Lung (tissue), 17 donors: ENCODE measurements at places on chromosomes 5 and 9. TPM values are rescaled to one million over a fixed set of nuclear protein-coding genes. Genes with fewer than 3 reads are reported as not detected.

Gene IL9
- total RNA-seq = not detected

Gene TLE1
- 35.2 TPM for total RNA-seq

Gene NR2F1
- total RNA-seq = 57.3 TPM

- H3K4me3 ChIP-seq = no peak overlapping the region
- H3K27me3 ChIP-seq = no peaks in the 10 kb centered on the region
- H3K36me3 ChIP-seq = no peaks in the 10 kb centered on the region
- H3K27ac ChIP-seq = no peak overlapping the region
Observed at GRCh38 chr9:38235244-38235643, 157.3 kb upstream of the ALDH1B1 start.

DNA sequence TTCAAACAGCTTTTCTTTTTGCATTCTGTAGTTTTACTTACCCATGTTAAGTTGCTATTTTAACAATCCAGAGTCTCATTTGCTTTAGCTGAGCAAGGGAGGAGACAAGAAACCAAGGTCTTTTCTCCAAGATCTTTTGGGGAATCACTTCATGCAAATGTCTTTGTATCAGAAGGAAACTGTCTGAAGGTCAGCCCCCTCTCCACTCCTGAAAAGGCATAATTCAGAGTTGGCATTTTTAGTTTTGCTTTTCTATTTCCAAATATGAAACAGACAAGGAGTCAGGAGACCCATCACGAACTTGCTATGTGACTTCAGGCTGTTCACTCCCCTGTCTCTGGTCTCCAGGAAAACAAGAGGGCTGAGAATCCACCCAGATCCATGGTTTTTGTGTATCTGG lies 12.3 kb upstream of the TNFSF15 start:
- H3K36me3 ChIP-seq = no peaks in the 10 kb centered on the region
- no peak for DNase-seq
- no peaks in the 10 kb centered on the region for H3K27me3 ChIP-seq
- H3K4me3 ChIP-seq = no peak overlapping the region
- no peak overlapping the region for H3K27ac ChIP-seq

DNA sequence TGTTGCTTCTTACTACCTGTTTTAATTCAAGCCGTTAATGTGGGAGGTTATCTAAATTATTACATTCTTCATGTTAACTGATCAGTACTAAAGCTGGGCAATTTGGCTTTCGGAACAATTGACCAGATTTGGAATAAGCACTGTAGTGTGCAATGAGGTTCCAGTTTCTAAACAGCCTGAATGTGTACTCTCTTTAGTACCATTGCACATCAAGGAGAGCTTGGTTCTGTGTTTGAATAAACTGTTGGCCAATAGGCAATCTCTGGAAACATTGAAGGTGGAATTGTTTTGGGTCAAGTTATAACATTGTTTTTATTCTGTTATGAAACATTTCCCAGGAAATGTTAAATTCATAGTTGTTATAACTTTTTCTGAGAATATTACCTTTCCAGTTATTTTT lies 105.2 kb downstream of the PBX3 start:
- H3K27me3 ChIP-seq = no peaks in the 10 kb centered on the region
- DNase-seq = no peak
- H3K4me1 ChIP-seq = peaks cover 1% of the 10 kb centered on the region
- H3K27ac ChIP-seq = no peak overlapping the region
- H3K36me3 ChIP-seq = no peaks in the 10 kb centered on the region

GRCh38 chr5:107218457-107219193 lies 452.1 kb downstream of the EFNA5 start:
- no peak overlapping the region for H3K4me3 ChIP-seq
- H3K27ac ChIP-seq = no peak overlapping the region
- H3K27me3 ChIP-seq = no peaks in the 10 kb centered on the region
- no peak for DNase-seq

DNA sequence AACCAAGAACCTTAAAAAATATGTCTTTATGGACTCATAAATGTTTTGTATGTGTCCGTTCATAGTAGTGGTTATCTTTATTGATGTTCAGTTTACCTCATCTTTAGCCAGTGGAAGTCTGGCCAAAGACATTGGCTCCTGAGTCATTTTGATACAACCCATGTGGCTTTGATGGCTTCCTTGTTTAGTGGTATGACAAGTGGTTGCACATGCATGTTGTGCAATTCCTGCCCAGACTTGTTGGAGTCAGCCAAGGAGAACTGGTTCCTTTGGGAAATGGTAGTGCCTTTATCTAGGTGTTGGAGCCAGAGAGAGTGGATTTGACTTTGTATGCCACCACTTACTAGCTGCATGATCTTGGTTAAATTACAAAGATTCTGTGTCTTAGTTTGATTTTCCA lies 94.3 kb downstream of the RPS23 start:
- no peak for DNase-seq
- H3K4me1 ChIP-seq = peaks cover 3% of the 10 kb centered on the region
- no peak overlapping the region for H3K4me3 ChIP-seq
- no peak overlapping the region for H3K27ac ChIP-seq

DNA sequence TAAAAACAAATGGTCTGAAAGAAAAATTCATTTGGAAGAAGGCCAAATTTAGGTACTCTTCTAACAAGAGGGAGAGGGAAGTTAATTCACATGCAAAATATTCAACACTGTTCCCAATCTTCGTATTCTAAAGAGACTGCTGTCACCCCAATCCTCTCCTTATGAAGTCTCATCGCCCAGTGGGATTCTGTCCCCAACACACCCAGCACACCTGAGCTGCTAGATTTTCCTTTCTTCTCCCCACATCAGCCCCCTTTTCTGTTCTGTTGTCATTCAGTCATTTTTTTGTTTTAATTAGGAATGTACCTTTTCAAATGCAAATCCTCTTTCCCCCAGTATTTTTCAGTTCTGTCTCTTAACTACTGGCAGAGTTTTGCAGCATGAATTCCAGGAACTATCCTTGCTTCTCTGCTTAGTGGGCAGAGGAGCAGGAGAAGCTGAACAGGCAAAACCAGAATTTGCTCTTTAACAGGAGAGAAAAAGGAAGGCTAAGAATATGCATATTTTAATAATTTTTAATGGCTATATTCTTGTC lies 366.9 kb downstream of the MAN2A1 start:
- no peak overlapping the region for H3K27ac ChIP-seq
- no peaks in the 10 kb centered on the region for H3K27me3 ChIP-seq
- H3K4me3 ChIP-seq = no peak overlapping the region
- DNase-seq = no peak

Gene TBCA
- 122 TPM for total RNA-seq

DNA sequence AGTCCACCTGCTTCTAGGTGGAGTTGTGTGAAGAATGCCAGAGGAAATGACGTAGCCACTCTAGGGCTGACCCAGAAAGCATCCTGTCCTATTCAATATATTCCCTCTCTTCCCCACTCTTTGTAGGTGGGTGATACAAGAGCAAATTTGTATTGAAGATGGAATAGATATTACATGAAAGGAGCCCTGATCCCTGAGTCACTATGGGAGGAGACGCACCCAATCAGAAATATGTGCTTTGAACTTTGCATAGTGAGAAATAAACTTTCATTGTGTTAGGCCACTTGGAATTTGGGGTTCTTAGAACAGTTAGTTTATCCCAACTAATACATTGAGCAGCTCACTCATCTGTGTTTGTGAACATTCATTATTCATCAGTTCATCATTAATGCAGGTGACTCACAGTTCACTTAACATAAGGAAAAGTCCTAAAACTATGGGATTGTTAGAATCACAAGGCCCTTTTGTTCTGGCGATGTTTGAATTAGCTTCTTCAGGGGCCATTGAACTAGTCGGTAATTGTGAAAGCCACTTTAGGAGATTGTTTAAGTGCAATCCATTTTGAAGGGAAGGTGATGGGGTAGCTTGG lies 26.9 kb upstream of the NTRK2 start:
- no peaks in the 10 kb centered on the region for H3K4me1 ChIP-seq
- no peak overlapping the region for H3K4me3 ChIP-seq
- DNase-seq = no peak
- H3K27ac ChIP-seq = no peak overlapping the region
- H3K27me3 ChIP-seq = no peaks in the 10 kb centered on the region

Gene PPP3R2
- not detected for total RNA-seq

DNA sequence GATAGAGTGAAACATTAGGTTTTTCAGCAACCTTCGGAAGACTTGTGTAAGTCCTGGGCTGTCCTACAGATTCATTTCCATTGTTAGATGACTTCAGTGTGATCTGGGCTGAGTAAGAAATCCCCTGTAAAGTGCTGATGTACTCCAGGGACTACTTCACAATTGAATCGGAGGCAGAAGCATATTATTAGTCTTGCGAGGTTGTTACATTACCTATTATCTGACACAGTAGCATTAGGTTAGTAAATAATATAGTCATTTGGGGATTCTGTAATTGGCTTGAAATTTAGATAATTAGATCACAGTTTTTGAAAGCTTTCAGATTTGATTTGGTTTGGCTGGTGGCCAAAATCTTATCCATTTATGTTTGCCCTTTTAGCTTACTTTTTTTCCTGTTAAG lies 62.4 kb downstream of the DMRT1 start:
- H3K4me3 ChIP-seq = no peak overlapping the region
- no peaks in the 10 kb centered on the region for H3K4me1 ChIP-seq
- H3K27me3 ChIP-seq = no peaks in the 10 kb centered on the region
- no peak overlapping the region for H3K27ac ChIP-seq
- H3K36me3 ChIP-seq = no peaks in the 10 kb centered on the region
- DNase-seq = no peak

Gene CEL
- total RNA-seq = 6.3 TPM

DNA sequence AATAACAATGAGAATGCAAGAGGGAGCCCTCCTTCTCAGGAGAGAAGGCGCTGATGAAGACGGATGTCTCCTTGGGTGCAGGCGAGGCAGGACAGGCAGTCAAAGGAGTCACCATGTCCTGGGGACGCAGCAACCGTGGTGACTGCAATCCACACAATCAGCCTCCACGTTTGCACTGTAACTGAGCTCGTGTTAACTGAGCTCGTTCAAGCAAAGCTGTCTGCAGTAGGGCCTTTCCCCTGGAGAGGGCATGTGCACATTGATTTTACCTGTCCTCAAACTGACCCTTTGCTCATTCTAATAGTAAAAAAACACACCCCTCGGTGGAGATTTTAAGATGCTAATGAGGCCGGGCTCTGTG lies 2.8 kb downstream of the SARDH start:
- H3K4me1 ChIP-seq = peaks cover 10% of the 10 kb centered on the region
- DNase-seq = no peak
- H3K27me3 ChIP-seq = no peaks in the 10 kb centered on the region
- H3K4me3 ChIP-seq = no peak overlapping the region
- H3K27ac ChIP-seq = no peak overlapping the region
- H3K36me3 ChIP-seq = no peaks in the 10 kb centered on the region

- H3K4me1 ChIP-seq = no peaks in the 10 kb centered on the region
- no peaks in the 10 kb centered on the region for H3K36me3 ChIP-seq
- DNase-seq = no peak
- no peak overlapping the region for H3K4me3 ChIP-seq
- no peaks in the 10 kb centered on the region for H3K27me3 ChIP-seq
Observed at GRCh38 chr5:10091701-10092100, 158.0 kb downstream of the ATPSCKMT start.

DNA sequence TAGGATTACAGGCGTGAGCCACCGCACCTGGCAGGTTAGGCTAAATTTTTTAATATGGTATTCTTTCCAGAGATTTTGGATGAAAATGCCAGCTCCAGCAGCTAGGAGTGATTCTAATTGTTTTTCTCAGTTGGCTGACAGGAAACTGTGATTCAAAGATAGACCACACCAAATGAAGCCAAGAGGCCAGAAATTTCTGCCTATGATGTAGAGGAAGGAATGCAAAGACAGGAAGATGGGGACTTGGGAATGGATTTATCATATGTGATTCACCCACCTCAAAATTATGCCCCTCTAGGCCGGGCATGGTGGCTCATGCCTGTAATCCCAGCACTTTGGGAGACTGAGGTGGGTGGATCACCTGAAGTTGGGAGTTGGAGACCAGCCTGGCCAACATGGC lies 53.3 kb downstream of the UGCG start:
- no peak overlapping the region for H3K27ac ChIP-seq
- H3K4me1 ChIP-seq = no peaks in the 10 kb centered on the region
- no peak for DNase-seq
- H3K4me3 ChIP-seq = no peak overlapping the region

DNA sequence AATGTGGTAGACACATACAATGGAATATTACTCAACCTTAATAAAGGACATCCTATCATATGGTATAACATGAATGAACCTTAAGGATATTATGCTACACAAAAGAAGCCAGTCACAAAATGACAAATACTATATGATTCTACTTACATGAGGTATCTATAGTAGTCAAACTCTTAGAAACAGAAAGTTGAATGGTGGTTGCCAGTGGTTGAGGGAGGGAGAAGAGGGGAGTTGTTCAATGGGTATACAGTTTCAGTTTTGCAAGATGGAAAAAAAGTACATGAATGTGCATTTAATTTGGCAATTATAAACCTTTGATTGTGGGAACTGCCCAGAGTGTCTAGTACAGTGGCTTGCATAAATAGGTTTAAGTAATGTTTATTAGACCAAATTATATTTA lies 473.3 kb upstream of the ZNF608 start:
- no peak overlapping the region for H3K4me3 ChIP-seq
- no peak overlapping the region for H3K27ac ChIP-seq
- no peaks in the 10 kb centered on the region for H3K36me3 ChIP-seq

- H3K27me3 ChIP-seq = no peaks in the 10 kb centered on the region
- no peak overlapping the region for H3K27ac ChIP-seq
- H3K4me1 ChIP-seq = no peaks in the 10 kb centered on the region
- no peak overlapping the region for H3K4me3 ChIP-seq
Observed at GRCh38 chr9:107693625-107694326, 204.2 kb upstream of the KLF4 start.

DNA sequence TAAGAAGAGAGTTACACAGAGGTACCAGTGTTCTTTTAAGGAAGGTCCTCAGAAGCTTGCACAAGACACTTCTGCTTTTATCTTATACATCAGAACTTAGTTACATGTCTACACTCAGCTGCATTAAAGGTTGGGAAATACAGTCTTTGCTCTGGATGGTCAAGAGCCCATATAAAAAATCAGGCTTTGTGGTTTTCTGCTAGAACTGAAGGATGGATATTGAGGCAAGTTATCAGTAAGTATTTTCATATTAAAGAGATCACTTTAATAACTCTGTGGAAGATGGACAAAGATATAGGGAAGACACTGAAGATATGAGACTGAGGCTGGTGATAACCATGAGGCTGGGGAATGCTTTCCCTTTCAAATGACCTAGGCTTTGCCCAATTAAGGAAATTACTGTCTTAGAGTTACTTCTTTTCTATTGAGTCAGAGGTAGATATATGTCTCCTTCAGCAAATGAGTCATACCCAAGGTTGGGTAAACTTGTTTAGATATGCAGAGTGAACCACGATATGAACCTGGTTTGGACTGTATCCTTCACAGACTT lies 87.0 kb upstream of the TNC start:
- no peaks in the 10 kb centered on the region for H3K4me1 ChIP-seq
- no peaks in the 10 kb centered on the region for H3K36me3 ChIP-seq
- DNase-seq = no peak
- H3K27me3 ChIP-seq = no peaks in the 10 kb centered on the region
- no peak overlapping the region for H3K4me3 ChIP-seq
- no peak overlapping the region for H3K27ac ChIP-seq
